RKO (cell line): ENCODE measurements at places on chromosomes 11 and 22.

- peak; percentile 85 for DNase-seq
Measured at GRCh38 chr22:24592851-24593558, at the start of gene LRRC75B. TSS of gene LRRC75B (minus strand) at chr22:24593073. CDS start at chr22:24593039, 34 bp downstream.

GRCh38 chr11:35667257-35667656 lies 4.7 kb downstream of the TRIM44 start:
- no peak for DNase-seq

DNA sequence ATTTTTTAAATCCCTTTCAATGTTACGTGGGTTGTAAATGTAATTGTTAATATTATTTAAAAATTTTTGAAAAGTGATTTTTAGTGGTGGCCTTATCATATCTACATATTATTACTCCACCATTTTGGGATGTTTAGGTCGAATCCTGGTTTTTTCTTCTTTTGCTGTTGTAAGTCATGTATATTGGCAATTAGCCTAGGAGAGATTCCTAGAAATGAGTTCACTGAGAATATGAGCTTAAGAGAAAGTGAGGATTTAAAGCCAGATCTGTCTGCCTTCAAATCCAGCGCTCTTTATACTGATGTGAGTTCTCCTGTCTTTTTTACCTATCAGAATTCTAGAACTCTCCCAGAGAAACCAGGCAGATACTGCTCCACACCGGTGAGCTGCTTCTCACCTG lies 56.1 kb downstream of the PTPRJ start:
- DNase-seq, result no peak

DNA sequence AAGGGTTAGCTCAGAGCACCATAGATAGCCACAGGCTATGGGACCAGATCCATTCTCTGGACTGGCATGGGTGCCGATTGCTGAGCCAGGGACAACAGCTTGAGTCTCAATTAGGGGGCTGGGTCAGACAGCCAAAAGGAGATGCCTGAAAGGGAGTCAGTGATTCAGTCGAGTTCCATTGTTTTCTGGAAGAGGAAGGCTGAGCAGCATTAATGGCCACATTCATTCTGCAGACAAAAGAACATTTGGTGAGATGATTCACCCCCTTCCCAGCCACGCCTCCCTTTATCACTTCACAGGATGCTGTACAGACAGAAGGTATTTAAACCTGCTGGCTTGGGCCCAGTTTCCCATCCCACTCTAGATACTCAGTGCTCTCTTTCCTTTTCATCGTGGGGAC lies 131.9 kb downstream of the ADAMTS15 start:
- DNase-seq, result no peak

GRCh38 chr11:46345881-46346484 lies 1.3 kb upstream of the DGKZ start:
- no peak for DNase-seq

GRCh38 chr11:95503047-95503446 lies 272.0 kb upstream of the SESN3 start:
- no peak for DNase-seq

GRCh38 chr22:21686193-21686608 lies 20.4 kb downstream of the PPIL2 start:
- no peak for DNase-seq

DNA sequence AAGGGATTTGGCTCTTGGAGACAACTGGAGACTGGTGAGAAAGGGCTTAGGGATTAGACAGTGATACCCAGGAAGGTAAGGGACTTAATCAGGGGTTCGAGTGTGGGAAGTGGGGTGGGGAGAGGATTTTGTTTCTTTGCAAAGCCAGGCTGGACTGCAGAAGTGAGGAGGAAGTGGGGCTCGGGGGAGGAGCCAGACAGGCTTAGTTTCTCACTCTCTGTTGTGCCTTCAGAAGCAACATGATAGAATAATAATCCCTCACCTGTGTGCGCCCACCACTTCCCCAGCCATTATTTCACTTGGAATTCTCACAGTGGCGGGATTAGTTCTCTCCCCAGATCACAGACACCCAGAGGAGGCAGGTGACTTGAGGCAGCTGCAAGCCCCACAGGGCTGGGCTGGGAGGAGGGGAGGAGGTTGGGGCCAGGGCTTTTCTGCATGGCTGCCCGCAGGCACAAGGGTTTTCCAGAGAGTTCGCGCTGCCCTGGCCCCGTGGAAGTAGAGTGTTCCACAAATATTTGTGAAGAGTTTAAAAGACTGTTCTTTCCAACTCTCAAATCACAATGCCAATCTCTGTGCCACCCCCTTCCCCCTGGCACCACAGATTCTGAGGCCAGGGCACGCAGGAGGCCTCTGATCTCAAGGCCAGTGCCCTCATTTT lies 4.0 kb upstream of the SEC14L2 start:
- no peak for DNase-seq

DNA sequence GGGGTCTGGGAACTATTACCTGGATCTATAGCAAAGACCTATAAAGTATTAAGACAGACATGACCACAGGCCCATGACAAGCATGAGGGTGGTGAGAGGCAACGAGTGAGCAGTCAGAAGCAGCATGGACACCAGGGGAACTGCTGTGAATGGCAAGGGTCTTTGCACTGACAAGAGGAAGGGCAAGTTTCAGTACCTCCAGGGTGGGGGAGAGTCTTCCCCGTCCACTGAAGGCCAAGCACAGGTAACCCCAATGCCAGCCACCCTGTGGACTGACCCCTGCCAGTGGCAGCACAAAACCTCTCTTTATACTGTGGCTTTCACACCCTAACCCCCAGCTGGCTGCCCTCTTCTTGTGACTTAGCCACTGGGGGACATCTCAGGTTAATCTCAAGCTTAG lies 55.5 kb downstream of the CHST1 start:
- no peak for DNase-seq

DNA sequence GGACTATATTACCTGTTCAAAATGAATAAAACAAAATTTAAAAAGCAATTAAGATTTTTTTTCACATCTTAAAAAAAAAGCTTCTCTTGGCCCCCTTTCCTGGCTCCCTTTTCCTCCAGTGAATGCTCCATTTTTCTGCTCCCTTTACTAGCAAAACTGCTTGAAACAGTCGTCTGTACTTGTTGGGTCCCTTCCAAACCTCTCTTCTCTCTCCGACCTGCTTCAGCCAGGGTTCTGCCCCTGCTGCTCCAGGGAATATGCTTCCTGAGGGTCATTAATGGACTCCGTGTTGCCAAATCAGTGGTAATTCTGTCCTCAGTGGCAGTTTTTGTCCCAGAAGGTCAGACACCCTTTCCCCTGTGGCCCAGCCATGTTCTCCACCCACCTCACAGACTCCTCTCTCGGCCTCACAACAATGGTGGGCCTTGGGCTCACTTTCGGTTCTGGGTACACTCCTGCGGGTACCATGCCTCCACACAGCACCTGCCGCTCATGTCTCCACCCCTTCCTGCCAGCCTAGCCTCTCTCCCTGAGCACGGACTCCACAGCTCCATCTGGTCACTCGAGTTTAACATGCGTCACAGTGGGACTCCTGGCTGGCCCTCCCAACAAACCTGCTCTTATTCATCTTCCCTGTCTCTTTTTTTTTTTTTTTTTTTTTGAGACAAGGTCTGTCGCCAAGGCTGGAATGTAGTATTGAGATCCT lies 7.8 kb upstream of the POLR3H start:
- no peak for DNase-seq

- DNase-seq, result no peak
Measured at GRCh38 chr11:74642912-74643311, 50.5 kb downstream of the POLD3 start.
